ENCODE measurements at places on chromosomes 1 and 21.

GRCh38 chr1:198234520-198235251 lies 77.9 kb downstream of the NEK7 start:
- peak; percentile 11 for DNase-seq

- DNase-seq, result no peak
Observed at GRCh38 chr1:153353226-153353947, 4.3 kb upstream of the S100A9 start.

DNA sequence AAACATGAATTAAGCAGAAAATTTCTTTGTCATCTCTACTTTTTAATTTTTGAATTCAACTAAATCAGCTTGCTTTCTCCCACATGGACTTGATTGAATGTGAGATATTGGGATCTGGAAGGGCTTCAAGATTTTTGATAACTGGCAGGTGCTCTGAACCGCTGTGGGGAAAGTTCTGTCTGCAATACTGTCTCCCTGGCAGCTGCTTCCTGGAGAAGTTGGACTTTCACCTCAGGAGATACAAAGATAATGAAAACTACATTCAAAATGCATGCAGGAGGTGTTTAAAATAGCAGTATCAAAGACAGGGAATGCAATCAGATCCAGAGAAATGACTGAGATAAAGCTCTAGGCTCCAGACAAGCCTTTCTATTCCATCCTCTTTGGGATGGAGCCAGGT lies 338.3 kb downstream of the NEGR1 start:
- no peak for DNase-seq

DNA sequence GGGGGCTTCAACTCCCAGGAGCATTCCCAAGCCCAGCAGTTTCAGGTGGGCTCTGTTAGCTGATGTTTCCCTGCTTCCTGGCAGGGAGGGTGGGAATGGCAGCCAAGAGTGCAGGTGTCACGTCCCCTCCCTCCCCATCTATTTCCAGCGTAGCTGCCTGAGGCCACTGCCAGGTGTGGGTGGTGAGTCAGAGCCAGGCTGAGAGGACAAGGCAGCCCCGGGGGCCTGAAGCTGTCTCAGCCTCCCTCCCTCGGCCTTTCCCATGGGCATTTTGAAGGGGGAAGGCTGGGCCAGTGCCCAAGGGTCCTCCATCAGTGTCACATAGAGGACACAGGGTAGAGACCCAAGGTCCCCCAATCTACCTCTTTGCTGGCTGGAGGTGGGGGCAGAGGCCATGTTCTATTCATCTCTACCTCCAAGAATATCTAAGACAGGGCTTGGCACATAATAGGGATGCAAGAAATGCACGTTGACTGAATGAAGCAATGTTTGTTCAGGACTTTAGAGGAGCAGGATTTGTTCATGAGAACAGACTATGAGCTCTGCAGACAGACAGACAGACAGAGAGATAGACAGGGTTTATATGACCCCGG lies 34.4 kb upstream of the ID3 start:
- no peak for DNase-seq

DNA sequence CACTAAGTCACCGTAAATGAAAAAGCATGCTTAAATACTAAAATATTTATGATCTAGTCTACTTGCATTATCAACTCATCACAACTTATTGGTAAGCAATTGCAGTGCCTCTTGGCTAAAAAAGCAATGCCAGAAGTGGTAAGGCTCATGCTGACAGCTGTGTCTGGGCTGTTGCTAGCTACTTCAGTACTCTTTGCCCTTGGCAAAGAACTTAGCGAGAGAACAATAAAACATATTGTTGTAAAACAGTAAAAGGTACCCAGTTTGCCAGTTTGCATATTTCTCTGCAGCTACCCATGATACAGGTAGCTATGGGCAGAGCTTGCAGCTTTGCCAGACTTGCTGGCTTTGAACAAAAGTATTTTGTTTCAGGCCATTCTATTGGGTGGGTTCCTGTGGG lies 73.1 kb downstream of the ATP6V1G3 start:
- DNase-seq, result no peak

- no peak for DNase-seq
Observed at GRCh38 chr1:63807046-63807445, 33.2 kb downstream of the ROR1 start.

GRCh38 chr1:230210981-230211336 lies 143.9 kb downstream of the GALNT2 start:
- DNase-seq, result no peak

DNA sequence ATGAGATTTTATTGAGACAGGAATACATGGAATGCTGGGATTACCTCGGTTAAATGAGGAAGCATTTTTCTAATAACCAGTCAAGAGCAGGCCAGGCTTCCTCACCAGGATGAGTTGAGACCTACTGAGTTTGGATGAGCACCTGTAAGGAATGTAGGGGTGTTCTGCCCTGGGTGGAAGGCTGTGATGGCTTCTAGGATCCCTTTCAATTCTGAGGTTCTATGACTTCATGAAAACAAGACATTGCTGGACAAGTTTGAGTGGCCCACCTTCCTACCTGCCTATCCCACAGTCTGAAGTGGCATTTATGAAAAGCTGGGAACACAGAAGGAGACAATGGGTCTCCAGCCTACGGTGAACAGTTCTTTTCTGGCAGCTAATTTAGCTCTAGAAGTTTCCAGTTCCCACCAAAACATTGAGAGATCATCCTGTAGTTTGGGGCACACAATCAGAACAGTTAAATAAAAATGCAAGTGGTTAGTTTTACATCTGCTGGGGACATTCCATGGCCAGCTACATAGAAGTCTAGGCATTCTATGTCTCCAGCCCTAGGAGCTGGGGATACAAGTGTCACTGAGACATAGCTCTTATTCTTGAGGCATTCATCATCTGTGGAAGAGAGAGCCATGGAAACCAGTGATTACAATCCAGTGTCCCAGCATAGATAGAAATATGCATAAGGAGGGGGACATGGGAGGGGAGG lies 51.3 kb upstream of the TSPAN2 start:
- DNase-seq, result no peak
